ENCODE measurements at places on chromosomes 11 and 22.

- DNase-seq: peak; percentile 46
These were observed 92.2 kb downstream of the BRD1 start for GRCh38 chr22:49735411-49735900.

DNA sequence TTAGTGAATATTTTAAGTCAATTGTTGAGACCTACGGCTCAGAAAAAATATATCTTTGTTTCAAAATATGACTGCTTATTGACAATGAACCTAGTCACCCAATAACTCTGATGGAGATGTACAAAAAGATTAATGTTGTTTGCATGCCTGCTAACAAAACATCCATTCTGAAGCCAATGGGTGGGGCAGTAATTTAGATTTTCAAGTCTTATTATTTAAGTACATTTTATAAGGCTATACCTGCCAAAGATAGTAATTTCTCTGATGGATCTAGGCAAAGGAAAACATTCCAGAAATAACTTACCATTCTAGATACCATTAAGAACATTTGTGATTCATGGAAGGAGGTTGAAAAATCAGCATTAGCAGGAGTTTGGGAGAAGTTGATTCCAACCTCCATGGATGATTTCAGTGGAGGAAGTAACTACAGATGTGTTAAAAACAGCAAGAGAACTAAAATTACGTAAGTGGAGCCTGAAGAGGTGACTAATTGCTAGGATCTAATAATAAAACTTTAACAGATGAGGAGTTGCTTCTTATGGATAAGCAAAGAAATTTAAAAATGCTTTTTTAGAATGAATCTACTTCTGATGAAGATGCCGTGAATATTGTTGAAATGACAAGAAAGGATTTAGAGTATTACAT is 26.4 kb upstream of the OR8D2 start:
- DNase-seq: no peak

GRCh38 chr11:20112291-20113148 is 47.8 kb downstream of the DBX1 start:
- peak; percentile 89 for DNase-seq

- DNase-seq: no peak
These were observed 162.4 kb upstream of the LMO1 start for GRCh38 chr11:8426076-8426475.

DNA sequence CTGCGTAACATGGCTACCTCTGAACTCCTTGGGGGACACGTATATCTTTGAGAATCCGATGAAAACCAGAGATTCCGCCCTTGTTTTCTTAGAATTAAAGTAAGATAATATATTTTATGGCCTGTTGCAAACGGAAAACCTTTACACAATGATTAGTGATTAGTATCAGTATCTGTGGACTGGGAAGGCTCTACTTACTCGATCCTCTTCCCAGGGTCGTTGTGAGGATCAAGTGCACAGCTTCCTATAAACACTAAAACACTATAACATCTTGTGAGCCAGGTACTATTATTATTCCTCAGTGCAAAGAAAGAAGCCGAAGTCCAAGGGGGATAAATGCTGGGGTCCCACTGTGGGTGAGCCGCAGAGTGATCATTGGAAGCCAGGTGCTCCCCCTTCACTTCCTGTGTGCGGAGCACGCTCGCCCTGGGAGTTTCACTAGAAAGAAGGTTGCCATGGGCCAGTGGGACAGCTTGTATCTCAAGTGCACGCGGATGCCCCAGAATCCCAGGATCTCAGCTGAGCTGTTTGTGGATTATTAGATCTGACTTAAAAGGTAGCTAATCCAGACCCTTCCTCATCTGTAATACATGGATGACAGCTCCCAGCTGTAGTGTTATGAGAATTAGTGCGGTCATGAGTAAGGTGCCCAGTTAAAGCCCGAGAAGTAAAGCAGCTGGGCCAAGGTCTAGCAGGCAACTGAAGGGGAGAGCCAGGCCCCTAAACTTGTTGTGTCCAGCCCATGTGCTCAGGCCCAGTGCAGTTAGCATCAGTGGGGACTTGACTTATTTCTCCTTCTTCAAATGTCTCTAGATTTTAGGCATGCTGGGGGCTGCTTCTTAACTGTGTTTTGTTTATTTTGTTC is 839 bp downstream of the CBY1 start:
- DNase-seq: no peak

DNA sequence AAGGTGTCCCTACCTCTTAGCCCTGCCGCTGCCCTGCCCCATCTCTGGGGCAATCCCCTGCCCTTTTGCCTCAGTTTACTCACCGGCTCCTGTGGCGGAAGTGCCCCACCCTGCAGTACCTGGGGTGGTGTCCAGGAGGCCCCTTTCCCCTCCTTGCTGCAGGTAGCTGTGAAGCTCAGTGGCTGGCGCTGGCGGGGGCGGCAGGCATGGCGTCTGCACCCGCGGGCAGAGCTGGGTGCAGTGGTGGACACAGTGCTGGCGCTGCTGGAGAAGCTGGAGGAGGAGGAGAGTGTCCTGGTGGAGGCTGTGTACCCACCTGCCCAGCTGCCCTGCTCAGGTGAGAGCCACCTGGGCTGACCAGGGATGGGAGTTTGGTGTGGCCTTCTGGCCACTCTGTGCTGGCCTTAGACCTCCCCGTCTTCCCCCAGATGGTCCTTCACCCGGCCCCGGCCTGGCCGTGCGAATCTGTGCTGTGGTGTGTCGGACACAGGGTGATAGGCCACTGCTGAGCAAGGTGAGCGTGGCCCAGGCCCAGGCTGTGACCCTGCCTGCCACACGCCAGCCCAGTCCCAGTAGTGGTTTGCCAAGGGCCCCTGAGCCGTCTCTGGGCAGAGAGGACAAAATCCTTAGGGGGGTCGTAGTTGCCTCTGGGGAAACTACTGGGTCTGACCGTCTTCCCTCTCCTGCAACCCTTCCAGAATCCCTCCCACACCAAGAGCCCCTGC is 4.0 kb downstream of the CARNS1 start:
- DNase-seq: no peak

DNA sequence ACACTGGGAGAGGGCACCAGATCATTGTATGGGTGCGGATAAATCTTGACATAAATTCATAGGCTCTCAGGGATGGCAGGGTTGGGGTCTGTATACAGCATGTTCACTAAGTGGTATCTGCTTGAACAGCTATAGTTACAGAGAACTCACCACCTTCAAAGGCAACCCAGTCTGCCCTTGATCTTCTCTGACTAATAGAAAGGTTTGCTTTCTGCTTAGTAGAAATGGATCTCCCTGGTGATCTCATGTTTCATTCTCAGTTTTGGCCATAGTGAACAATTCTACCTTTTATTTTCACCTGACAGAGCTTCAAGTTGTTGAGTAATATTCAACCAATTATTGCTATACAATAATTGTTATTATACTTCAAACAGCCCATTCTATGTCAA is 32.4 kb downstream of the CNTF start:
- no peak for DNase-seq

DNA sequence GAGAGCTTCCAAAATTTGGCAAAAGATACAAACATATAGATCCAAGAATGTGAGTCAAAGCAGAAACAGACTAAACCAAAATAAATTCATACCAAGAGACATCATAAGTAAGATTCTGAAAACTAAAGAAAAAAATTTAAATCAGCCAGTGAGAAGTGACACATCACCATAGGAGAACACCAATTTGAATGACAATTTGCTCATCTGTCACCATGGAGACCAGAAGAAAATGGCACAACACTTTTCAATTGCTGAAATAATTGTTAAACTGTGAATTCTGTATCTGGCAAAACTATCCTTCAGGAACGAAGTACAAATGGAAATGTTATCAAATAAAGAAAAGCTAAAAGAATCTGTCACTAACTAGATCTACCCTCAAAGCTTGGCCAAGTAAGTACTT is 864.3 kb downstream of the BRD1 start:
- no peak for DNase-seq

GRCh38 chr11:44765026-44765595 is 38.3 kb downstream of the TSPAN18 start:
- DNase-seq: no peak

GRCh38 chr11:34583818-34584217 is 37.1 kb upstream of the EHF start:
- DNase-seq: no peak

DNA sequence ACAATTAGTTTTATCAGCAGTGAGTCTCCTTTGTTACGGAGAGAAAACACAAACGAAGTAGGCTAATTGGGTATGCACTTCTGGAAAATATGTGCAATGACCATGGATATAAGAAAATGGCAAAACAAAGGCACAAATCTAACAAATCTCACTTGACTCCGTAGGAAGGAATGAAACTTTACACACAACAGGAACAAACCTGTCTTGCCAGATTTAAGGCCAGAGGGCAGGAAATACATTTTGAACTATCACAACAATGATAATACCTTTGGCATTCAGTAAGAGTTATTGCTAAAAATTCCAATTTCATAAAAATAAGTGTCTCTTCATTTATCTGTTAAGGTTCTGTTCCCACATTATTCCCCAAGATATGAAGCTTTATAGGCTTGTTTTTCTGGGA is 36.6 kb downstream of the SLC25A17 start:
- no peak for DNase-seq

Data from RWPE2 (cell line).